Fibroblast of upper back skin (primary cell): ENCODE measurements at places on chromosomes 5 and 9.

DNA sequence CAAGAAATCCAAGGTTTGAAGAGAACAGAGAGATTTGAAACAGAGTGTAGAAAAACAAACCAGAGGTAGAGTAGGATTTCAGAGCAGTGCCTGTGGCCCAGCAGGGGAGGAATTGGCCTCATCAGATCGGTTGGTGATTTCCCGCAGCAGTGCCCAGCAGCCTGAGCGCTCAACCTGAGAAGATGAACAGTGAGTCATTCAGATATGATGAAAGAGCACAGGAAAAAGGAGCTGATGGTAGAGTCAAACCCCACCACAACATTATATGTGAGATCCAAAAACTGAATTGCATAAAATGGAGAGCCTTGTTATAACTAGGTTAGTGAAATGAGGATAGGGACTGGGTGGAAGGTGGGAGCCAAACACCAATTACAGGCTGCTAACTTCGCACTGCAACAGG, 248.9 kb downstream of the PIK3R1 start:
- DNase-seq = peak; percentile 47

- DNase-seq = no peak
Measured at GRCh38 chr5:61162832-61163567, 732 bp upstream of the SMIM15 start.

DNA sequence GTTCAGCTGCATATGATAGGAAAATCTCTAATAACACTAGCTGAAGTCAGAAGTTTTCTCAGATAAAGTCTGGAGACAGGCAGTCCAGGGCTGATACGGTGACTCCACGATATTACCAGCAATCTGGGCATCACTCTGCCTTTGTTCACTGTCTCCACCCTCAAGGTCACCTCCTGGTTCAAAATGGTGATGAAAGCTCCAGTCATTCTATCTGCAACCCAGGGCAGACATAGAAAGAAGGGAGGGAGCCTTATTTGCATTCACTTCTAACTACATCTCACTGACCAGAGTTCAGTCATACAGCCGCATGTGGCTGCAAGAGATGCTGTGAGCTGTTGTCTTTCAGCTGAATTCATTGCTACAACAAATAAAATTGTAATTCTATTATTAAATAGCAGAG, 22.4 kb upstream of the GPR151 start:
- DNase-seq = no peak

GRCh38 chr9:107484117-107484723, 5.3 kb downstream of the KLF4 start:
- DNase-seq = peak; percentile 79

- no peak for DNase-seq
Measured at GRCh38 chr9:104319685-104320084, 184.4 kb upstream of the OR13F1 start.

- no peak for DNase-seq
Measured at GRCh38 chr5:176671890-176672747, 24.8 kb downstream of the TSPAN17 start.
